ENCODE measurements at places on chromosomes 1 and 21.

GRCh38 chr1:98783821-98784220, 122.3 kb downstream of the SNX7 start:
- no peak for DNase-seq

DNA sequence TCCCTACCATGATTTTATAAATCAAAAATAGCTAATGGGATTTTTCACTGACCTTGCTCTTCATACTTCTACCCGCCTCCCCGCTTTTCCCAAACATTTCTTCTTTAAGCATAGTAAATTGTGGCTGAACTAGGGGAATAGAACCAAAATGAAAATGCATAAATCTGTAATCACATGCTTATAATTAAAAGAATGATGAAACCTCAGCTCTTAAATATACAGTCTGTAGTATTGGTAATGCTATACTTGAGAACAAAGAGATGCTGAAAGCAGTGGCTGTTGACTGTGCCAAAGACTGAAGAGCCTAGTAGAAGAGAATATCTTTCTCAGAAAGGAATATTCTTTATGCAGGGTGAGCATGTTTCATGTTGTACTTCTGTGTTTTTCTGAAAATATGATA, 249.1 kb downstream of the GREM2 start:
- no peak for DNase-seq

DNA sequence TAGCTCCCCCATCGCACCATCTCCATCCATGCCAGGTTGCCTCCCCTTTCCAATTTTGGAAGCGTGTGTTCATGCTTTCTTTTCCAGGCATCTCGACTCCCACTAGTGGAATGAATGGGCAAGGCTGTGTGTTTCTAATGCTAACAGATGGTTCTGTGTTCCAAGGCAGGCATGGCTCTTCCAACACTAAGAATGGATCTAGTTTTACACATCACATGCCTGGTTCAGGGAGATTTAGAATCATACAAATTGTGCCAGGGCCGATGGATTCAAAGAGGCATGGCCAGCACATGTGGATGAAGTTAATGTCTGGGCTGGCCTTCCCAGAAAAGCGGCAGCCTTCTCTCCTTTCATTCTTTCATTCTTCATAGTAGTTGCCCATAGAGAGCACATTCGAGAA, 438.7 kb downstream of the PRDM2 start:
- no peak for DNase-seq

- DNase-seq = no peak
These were observed 142.1 kb downstream of the DPYD start for GRCh38 chr1:97778718-97779117.

DNA sequence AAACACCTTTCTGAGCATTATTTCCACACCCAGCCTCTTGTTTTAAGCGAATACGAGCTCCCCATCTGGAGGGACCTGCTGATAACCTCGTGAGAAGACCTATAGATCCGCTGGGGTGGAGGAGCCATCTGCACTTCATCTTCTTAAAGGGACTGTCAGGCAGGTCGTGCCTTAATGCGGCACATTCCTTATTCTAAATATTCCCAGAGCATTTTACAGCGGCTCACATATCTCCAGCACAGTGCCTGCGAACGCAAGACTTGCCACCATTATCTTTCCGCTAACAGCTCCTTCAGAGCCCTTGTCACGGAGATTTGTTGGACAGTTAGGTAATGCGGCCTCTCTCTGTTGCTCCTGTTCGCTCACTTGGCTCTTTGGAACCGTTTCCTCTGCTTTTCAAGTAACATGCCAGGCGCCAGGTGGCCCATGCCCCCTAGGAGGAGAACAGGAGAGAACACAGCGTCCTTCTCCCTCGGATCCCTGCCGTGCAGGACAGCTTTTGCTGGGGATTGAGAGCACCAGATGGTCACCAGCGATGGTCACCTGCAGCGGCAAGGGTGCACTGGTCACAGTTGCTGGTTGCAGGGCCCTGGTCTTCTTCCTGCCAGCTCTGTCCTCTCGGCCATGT, 162.4 kb downstream of the PGBD5 start:
- no peak for DNase-seq

DNA sequence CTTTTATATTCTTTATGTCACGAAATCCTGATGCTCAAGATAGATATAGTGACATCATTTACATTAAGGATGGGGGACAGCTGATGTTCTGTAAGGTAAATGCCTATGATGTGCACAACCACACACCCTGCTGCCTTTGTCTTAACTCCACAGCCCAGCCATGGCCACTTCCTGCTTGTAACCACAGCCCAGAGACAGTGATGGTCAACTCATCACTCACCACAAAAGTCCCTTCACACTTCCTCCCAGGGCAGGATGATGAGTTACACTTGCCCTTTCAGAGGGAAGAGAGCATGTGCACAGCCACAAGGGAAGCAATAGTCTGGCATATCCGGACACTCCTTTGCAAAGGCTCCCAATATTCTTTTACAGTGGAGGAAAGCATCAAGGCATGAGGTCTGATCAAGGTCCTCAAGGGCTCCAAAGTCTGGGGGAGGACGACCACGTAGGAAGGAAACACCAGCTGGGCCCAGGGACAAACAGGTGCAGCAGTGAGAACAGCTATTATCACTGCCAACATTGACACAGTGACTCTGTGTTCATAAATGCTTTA, 53.8 kb downstream of the PLPP3 start:
- no peak for DNase-seq

GRCh38 chr1:117783606-117784396, 145.6 kb downstream of the GDAP2 start:
- DNase-seq = no peak

DNA sequence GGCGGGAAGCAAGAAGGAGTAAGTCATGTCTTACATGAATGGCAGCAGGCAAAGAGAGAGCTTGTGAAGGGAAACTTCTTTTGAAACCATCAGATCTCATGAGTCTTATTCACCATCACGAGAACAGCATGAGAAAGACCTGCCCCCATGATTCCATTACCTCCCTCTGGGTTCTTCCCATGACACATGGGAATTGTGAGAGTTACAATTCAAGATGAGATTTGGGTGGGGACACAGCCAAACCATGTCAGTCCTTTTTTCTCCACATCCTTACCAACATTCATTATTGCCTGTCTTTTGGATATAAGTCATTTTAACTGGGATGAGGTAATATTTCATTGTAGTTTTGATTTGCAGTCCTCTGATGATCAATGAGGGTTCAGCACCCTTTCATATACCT, 81.0 kb downstream of the DIRAS3 start:
- no peak for DNase-seq

GRCh38 chr1:207742850-207743555, 8.9 kb upstream of the CD46 start:
- DNase-seq = no peak

- no peak for DNase-seq
These were observed 1371.8 kb upstream of the PRMT6 start for GRCh38 chr1:105684714-105685113.

DNA sequence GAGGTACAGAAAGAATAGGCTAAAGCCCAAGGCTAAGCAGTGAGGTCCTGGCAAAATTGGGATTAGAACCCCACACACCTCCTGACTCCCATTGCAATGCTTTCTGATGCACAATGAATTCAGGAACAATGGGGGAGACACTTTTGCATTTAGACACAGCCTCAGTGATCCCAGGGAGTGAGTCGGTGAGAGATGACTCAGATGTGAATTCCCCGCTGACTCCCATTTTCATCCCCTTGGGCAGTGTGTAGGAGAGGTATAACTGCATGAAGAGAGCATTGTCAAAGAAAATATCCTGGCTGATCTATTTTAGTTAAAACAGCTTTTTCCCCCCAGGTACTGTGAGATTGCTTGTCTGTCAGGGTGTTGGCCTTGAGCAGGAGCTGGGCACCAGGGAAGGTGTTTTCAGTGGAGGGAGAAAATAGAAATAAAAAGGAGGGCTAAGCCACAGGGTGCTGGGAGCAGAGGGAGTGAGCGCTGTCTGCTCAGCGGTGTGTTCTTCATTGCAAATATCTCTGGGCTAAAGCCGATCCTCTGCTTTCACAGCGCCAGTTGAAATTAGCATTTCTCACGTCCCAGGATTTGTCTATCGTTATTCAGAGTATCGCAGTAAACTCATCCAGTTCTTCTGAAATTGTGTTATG, 247.7 kb upstream of the PTBP2 start:
- no peak for DNase-seq

DNA sequence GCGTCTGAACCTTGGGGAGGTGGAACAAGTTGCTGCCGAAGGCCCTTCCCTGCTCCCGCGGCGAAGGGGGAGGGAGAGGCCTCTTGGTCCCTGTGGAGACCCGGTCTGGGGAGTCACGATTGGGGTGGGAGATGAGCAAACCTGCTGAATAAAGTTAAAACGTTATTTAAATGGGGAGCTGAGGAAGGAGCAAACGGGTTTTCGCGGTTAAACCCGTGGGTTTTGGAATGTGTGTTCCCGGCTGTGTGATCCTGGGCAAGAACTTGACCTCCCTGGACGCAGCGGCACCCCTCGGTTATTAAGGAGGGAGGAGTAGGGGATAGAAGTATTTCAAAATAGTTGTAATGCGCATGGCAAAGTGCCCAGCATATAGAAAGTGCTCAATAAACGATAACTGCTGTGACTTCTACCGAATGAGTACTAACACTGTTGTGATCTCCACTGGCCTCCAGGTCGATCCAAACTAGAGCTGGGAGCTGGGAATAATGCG, 3.4 kb downstream of the FAM110D start:
- no peak for DNase-seq
